CD4-positive, alpha-beta memory T cell (primary cell): ENCODE measurements at places on chromosomes 1 and 21. TPM values are rescaled to one million over a fixed set of nuclear protein-coding genes. Genes with fewer than 3 reads are reported as not detected.

Gene KCNA2
- 1.2 TPM for total RNA-seq

Gene LAMC2
- not detected for total RNA-seq

Gene GIPC2
- 0.52 TPM for total RNA-seq

GRCh38 chr1:199453723-199454122 is 573.8 kb upstream of the NR5A2 start:
- DNase-seq: no peak

DNA sequence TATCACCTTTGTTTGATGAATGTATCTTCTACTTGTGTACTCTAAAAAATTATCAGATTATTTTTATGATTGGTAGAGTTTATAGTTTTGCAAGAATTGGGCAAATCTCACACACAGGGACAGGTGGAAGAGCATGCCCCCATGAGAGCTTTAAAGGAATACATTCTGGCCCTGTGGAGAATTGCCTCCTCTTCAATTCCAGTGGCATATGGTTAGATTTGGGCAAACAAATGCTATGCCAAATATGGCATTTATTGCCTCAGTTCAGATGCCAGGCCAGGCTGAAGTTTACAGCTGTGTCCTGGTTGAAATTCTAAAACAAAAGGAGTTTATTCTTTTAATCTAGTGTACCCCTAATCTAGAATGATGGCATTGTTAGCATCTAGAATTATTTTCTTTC is 162.4 kb upstream of the CACYBP start:
- no peak for DNase-seq

DNA sequence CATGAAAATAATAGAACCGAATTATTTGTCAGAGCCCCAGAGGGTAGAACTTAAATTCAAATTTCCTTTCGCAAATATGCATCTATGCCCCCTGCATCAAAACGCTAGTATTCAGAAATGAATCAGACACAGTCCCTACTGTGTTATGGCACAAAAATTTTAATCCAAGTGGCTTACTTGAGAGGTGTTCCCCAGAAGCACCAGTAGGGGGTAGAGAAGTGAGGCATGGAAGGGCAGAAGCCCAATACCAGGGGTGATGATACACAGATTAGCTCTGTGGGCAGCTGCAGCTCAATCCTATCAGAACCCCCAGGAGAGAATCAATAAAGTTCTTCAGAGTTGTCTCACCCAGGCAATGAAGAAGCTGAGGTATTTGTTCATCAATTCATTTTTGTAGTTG is 342.2 kb downstream of the OMA1 start:
- DNase-seq: no peak

DNA sequence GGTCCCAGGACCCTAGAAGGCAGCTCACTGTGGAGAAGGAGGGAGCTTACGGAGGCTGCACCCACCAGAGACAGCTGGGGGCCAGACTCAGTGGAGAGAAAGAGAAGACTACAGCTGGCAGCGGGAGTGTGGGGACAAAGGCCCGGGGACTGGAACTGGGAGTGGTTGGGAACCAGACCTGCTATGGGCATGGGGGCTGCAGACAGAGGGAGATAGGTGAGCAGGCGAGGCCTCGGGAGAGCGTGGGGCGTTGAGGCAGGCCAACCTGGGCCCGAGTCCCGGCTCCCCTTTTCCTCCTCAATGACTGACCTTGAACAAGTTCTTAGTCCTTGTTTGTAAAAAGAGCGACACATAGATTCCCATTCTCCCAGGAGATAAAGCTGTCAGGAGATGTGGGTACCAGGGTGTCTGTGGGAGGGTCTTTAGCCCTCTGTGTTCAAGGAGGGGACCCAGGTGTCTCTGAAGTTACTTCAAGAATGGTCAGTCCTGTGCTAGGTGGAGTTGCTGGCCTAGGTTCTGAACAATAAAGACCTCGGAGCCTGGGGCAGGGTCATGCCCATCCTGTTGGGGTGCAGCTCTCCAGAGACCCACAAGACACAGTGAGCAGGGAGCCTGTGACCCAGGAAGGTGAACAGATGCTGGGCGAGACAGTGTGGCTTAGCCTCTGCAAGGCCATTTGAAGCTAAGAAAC is 87.9 kb downstream of the ITPKB start:
- no peak for DNase-seq

DNA sequence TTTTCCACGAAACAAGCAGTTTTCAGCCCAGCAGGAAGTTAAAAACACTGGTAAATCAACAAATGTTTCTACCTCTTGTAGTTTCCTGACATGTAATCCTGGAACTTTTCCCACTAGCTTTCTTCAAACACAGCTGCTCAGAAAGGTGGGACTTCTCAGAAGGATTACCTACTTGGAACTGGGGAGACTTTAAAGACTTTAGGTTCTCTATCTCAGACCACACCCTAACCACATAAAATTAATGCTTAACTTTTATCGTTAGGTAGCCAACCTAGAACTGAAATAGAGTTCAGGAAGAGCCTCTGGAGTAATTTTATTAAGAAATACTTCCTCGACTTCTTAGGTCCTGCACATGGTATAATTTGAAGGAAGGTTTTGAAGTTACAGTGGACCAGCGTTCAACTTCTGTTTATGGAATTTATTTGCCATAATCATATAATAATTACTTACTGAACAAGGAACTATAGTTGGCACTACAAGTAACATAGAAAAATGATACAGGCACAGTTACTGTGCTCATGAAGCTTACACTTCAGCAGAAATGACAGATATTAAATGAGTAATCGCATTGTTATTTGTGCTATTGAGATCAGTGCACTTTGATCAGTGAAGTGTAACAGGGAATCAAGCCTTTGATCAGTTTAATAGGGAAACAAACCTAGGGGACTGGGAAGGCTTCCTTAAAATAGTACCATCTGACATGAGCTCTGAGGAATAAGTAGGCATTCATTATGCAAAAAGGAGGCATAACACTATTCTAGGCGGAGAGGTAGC is at the start of gene BCL2L15:
Gene BCL2L15 (minus strand): TSS at position 180 of the 774 bp plus-strand sequence. CDS start 206 bp downstream, outside the sequence.
- no peak for DNase-seq

GRCh38 chr1:15409388-15410222 is at the start of gene EFHD2:
Gene EFHD2, plus strand, starts transcription at chr1:15409888. Its CDS starts 84 bp downstream, at chr1:15409972.
- DNase-seq: peak; percentile 86

- no peak for DNase-seq
Measured at GRCh38 chr1:231584117-231584516, 42.5 kb upstream of the DISC1 start.

GRCh38 chr1:27562534-27563340 is 41.2 kb downstream of the AHDC1 start:
- peak; percentile 16 for DNase-seq
